Karpas-422 (cell line): ENCODE measurements at places on chromosomes 5 and 9.
A peak's percentile ranks its signal among the peaks of the same experiment; 100 is the strongest.

- no peak for DNase-seq
Observed at GRCh38 chr5:165996201-165996875, 2295.1 kb upstream of the WWC1 start.

DNA sequence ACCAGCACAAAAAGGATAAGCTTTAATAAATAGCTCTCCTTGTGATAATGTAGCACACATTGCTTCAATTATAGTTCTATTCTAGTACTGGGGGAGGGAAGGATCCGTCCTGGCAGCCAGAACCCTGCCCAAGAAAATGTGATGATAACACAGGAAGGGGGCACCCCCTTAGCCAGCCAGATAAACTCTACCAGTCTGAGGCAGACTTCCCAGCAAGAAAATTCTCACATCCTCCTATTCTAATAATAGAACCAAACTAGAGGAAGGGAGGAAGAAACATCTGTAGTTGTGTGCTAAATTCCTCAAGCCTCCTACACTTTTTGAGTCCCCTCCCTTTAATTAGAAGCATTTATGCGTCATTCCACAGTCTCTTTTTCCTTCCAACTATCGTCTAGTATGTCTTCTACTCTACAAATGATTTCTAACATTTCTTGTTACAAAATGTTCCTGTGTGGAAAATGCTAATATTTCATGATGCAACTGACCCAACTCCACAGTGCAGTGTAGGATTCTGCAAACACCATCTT lies 261.0 kb downstream of the SEMA5A start:
- no peak for DNase-seq

DNA sequence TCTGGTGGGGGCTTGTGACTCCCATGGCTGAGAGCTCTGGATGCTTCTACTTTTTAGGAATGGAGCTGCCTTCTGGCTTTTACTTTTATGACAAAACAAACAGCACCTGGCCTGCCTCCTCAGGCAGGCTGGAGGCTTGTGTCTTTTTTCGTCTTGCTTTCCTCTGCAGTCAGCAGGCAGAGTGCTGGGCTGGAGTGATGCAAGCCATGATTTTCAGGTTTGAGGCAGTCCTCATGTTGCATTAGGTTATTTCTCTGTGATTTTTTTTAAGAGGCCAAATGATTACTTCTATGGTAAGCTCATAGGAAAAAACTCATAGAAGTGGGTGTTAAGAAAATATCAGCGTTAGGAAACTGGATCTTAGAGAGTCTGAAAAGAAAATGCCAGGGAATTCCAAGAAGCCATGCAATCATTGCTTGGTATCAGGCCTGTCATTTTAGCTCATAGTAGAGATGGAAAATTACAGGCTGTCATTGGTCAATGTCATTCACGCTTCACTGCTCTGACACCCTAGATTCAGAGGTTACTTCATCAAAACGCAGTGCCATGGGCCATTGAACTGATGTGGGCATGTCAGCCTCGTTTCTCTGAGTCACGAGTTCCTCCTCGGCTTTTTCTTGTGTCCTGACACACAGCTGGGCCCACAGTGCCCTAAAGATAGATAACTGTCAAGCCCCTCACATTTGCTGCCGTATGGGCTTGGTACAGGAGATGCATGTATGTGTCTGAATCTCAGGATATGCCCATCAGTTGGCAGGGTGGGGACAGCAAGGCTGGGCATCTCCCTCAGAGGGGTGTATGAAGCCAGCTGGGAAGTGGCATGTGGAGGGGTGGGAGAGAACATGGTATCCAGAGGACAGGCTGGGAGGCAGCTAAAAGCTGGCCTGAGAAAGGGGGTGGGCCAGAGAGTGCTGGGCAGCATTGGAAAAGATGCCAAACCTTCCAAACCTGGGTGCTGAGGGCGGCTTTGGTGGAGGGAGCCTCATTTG lies 151.8 kb downstream of the HSPA4 start:
- peak; percentile 57 for DNase-seq

DNA sequence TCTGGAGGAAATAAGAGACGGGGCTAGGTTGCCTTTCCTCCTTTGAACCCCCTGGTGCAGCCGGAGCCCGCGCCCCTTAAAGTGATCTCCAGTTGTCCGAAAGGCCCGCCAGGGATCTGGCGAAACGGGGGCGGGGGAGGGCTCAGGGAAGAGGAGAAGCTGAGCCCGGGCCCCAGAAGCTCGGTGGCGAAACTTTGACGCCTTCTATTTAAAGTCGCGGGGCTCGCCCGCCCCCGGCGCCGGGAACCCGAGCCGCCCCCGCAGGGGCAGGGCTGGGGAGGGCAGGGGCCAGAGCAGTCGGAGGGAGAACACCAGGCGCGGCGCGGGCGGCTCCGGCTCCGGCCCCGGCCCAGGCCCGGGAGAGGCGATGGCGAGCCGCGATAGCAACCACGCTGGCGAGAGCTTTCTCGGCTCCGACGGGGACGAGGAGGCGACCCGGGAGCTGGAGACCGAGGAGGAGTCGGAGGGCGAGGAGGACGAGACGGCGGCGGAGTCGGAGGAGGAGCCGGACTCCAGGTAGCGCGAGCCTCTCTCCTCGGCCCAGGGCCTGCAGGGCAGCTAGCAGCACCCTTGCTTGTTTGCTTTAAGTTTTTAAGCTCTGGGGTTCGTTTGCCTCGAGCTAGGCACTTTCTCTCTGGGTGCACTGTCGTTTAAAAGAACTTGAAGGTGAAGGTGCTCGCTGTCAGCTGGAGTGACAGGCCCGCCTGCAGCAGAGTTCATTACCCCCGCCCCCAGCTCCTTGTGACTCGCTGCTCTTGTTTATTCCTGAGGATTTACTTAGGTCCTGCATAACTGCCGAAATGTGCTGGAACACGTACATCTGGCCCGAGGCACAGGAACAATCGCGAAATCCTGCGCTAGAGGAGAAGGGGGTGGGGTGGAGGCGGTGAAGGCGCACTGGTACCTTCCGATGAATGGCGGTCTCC lies at the start of gene CMYA5:
CMYA5 (plus strand) TSS at position 296 of the 926 bp plus-strand sequence; CDS start at position 368, 72 bp downstream.
- DNase-seq: no peak

DNA sequence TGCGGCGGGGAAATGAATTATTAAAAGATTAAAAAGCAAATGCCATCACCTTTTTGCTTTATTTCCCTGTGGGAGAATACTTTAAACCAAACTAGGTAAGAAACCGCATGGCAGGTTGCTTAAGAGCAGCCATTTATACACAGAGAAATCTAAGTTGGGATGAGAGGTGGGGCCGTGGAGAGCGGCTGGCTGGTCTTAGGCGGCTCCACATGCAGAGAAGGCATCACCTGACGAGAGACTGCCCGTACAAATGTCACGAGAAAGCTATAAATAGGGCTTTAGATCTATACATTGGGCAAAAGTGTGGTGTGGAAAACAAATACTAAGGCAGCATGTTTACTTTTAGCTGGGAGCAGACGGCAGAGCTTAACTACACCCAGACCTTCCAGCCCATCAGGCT lies 39.4 kb downstream of the MED27 start:
- no peak for DNase-seq

- DNase-seq: no peak
Observed at GRCh38 chr9:110033869-110034268, 174.1 kb downstream of the C9orf152 start.

DNA sequence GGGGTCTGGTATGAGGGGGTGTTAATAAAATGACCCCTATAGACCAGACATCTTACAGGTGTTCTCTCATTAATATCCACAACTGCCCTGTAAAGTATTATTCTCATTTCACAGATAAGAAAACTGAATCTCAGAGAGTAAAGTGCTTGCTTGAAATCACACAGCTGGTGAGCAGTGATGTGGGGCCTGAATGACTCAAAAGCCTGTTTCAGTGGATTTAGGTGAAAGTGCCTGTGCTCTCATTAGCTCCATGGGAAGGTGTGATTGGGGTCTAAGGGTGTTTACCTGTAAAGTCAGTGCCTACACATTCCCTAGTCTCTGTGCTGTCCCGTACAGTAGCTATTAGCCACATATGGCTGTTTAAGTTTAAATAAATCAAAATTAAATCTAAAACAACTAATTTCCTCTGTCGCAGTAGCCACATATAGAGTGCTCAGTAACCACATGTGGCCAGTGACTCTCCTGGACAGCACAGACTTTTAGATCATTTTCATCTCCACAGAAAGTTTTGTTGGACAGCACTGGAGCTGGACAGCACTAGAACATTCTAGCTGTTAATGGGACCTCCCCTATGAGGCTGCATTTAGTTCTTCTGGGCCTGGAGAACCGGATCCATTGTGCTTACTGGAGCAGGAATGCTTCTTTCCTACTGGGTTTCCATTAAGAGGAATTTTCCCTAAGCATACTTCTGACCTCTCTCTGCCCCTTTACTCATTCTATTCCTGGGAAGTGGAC lies 52.5 kb upstream of the SEMA6A start:
- DNase-seq: no peak

GRCh38 chr9:89810431-89810830 lies 205.6 kb downstream of the GADD45G start:
- DNase-seq: no peak

- DNase-seq: no peak
Observed at GRCh38 chr9:107292821-107293542, 9.9 kb downstream of the RAD23B start.

GRCh38 chr9:125126019-125126746 lies 17.1 kb downstream of the SCAI start:
- DNase-seq: peak; percentile 72

GRCh38 chr5:106843812-106844416 lies 826.8 kb downstream of the EFNA5 start:
- DNase-seq: no peak

- no peak for DNase-seq
Observed at GRCh38 chr5:122718611-122719010, 56.3 kb upstream of the SNX2 start.

DNA sequence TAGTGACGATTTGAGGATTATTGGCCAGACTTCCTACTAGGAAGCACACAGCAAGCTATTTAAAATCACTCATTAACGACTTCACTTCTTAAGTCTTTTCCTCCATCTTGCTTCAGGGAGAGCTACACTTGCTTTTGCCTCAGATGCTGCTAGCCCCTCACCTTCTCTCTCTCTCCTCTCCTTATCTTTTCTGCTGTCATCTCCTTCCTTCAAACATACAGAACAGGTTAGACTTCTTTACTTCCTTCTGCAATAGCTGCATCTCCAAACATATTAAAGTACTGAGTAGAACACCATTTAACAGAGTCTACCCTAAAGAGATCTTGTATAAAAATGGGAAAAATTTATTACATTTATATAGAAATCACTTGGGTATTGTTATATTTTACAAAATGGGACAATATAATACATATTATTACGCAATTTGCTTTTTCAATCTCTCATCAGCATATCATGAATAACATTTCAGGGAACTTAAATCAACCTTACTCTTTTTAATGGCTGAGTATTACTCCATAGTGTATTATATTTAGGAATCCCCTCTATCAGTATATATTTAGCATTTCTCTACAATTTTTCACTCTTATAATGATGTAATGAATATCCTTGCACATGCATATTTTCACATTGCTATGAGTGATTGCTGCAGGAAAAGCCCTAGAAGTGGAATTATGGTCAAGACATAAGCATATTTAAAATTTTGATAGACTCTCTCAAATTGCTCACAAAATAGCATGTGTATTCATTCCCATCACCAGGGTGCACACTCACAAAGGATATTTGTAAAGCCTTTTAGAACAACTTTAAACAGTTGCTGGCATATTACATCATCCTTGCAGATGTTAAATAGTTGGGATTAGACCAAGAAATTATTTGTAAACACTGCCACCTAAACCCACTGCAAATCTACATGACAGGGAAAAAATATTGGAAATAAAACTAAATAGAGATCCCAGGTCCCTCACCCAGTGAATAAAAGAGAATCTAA lies 164.5 kb upstream of the NFIB start:
- no peak for DNase-seq

DNA sequence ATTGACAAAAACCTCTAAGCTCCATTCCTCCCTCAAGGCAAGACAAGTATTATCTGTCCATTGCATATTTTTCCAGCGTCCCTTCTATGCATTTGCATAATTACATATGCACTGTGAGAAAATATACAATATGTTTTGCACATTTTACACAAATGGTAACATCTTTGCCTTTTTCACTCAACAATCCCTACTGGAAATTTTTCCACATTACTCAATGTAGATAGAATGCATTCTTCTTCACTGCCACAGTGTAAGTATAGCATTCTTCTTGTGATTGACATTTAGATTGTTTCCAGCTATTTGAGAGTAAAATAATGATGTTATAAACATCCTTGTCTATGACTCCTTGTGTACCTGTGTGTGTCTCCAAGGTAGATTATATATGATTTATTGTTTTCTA lies 205.0 kb downstream of the SLIT3 start:
- no peak for DNase-seq

DNA sequence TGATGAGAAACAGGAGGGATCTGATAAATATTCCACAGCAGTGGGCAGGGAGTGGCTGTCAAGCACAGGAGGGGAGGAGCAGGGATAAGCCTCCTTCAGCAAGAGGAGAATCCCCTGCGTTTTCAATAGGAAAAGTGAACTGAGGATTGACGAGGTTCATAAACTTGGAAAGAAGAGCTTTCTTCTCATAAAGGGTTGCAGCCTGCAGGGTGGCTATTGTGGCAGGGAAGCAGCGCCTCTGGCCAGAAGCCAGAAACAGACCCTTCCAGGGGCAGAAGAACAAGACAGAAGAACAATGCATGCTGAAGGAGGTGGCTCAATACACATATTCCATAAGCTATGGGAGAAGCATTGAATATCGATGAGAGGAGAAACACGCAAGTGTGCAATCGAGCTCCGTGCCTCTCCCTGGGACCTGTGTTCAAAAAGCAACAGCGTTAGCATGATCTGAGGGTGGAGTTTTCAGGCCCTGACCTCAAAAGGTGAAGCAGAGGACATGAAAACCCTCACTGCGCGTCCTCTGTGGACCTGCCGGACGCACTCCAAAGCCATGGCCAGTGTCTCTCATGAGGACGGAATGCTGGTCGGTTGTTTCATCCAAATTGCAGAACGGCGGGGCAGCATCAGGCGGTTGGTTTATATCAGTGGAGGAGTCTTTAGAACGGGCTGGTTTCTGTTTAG lies 67.6 kb downstream of the ANKRD33B start:
- DNase-seq: no peak

- DNase-seq: no peak
Observed at GRCh38 chr9:91163444-91163772, 198.3 kb downstream of the AUH start.

DNA sequence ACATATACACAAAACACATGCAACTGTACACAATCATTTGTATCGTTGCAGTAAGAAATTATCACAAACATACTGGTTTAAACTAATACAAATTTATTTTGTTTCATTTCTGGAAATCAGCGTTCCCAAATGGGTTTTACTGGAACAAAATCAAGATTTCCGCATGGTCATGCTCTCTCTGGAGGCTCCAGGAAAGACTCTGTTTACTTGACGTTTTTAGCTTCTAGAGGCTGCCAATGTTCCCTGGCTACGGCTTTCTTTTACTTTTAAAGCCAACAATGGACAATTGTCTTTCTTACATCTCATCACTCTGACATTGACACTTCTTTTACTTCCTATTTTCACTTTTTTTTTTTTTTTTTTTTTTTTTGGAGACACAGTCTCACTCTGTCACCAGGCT lies 793.1 kb downstream of the CDH9 start:
- DNase-seq: no peak
